ENCODE measurements at places on chromosomes 5 and 9. TPM values are rescaled to one million over a fixed set of nuclear protein-coding genes. Genes with fewer than 3 reads are reported as not detected.

SLC6A19 gene
- total RNA-seq = not detected

DNA sequence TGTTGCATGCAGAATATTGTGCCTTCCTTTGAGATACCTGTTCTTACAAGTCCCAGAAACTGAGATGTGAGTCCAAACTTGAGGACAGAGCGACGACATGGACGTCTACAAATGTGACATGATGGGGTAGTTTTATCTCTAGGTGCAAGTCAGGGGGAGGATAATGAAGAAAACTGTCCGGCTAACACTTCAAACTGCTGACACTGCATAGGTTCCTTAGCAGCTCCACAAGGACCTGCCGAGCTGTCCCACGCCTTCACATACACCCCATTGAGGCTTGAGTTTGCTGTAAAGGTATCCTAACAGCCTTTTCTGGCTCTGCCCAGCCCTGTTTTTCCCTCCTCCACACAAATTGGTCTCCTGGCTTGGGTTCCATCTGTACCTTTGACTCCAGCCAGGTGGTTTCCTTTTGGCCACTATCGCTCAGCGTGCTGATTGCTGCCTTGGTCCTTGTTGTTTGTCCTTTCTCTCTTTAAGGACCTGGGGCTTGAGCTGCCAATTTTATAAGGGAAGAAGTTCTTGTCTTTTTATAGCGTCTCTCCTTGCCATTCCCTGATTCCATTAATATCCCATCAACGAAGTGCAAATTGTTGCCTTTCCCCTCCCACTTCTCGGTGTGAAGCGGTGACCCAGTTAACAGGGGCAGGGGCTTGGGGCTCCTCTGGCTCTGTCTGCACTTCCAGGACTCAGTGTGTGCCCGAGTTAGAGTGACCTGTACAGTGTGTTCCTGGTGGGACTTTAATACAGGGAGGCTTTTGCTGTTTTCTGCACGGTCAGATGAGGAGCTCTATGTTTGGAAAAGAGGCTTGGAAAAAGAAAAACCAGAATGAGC lies 100.3 kb downstream of the PCSK1 start:
- H3K27ac ChIP-seq = peak overlapping the region; percentile 64
- DNase-seq = no peak
- peaks cover 62% of the 10 kb centered on the region for H3K4me1 ChIP-seq
- no peaks in the 10 kb centered on the region for H3K36me3 ChIP-seq
- H3K4me3 ChIP-seq = no peak overlapping the region

FSTL4 gene
- total RNA-seq = not detected

- H3K4me3 ChIP-seq = no peak overlapping the region
- peaks cover 60% of the 10 kb centered on the region for H3K27me3 ChIP-seq
- peaks cover 2% of the 10 kb centered on the region for H3K36me3 ChIP-seq
- peak; percentile 65 for DNase-seq
- H3K4me1 ChIP-seq = no peaks in the 10 kb centered on the region
- no peak overlapping the region for H3K27ac ChIP-seq
Measured at GRCh38 chr9:38120961-38121360, 51.9 kb upstream of the SHB start.

Data from osteocyte (in vitro differentiated cells).